ENCODE measurements at places on chromosomes 12 and 14.

DNA sequence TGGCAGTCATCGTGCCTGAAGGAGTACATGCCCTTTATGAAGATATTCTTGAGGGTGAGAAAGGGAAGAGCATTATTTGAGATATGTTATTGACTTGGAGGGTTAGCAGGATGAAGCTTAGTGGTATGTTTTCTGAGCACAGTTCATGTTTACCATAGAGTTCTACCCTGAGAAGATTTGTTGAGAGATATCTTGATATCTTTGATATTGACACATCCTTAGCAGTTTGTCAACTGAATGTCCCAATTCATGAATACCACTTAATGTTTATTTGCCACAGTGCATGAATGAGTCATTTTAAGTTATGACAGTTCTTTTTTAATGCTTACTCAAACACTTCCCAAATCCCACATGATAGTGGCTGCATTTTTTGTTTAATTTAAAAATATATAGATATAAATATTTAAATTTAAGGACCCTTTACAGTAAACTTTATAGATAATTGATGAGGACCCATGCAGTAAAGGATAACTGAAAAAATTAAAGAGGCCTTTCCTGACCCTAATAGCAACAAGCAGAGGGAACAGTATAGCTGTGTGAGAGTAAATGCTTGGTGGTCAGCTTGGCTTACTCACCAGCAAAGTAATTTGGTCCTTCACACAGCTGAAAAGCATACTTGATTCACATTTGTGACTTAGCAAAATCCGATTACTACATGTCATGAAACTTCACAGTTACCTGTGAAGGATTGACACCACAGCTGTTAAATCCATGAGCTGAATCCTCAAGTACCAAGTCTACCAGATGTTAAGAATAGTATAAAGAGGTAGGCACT is 25.8 kb downstream of the SLC39A9 start:
- DNase-seq, result no peak

DNA sequence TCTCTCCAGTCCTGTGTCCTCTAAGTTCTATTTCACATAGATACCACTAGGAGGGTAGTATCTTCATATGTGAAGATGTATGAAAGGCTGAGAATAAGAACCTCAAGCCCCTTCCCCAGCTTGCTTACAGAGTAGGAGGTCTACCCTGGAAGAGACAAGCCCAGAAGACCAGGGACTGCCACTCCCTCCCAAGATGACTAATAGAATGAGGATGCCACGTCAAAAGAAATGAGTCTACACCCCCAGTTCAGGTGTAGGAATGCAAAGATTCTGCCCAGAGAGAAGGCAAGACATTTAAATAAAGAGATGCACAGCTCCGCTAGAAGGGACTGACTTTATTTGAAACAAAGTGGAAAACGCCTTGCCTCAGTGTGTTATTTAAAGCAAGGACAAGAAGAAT is 1006.0 kb upstream of the USP15 start:
- no peak for DNase-seq

- no peak for DNase-seq
Observed at GRCh38 chr14:75844486-75844885, 137.3 kb downstream of the TGFB3 start.

DNA sequence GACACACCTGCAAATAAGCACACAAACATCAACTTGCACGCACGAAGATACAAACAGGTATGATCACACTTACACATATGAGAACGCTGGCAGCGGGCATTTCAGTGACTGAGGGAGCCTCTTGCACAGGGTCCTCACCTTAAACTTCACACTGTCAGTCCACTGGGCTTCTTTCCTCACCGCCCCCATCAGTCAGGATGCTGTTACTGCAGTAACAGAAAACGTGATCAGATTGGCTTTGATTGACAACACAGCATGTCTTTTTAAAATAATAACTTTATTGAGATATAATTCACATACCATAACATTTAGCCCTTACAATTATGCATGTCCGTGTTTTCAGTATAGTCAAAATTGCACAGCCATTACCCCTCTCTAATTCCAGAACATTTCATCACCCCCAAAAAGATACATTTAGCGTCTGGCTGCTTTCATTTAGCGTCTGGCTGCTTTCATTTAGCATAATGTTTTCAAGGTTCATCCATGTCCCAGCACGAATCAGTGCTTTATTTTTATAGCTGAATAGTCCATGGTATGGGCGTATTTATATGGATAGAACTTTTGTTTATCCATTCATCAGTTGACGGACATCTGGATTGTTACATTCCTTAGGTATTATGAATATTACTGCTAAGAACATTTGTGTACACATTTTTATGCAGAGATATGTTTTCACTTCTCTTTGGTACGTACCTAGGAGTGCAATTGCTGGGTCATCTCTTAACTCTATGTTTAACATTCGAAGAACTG is 8.4 kb downstream of the CCDC197 start:
- no peak for DNase-seq

GRCh38 chr12:116366456-116366776 is 88.9 kb upstream of the MED13L start:
- peak; percentile 58 for DNase-seq

DNA sequence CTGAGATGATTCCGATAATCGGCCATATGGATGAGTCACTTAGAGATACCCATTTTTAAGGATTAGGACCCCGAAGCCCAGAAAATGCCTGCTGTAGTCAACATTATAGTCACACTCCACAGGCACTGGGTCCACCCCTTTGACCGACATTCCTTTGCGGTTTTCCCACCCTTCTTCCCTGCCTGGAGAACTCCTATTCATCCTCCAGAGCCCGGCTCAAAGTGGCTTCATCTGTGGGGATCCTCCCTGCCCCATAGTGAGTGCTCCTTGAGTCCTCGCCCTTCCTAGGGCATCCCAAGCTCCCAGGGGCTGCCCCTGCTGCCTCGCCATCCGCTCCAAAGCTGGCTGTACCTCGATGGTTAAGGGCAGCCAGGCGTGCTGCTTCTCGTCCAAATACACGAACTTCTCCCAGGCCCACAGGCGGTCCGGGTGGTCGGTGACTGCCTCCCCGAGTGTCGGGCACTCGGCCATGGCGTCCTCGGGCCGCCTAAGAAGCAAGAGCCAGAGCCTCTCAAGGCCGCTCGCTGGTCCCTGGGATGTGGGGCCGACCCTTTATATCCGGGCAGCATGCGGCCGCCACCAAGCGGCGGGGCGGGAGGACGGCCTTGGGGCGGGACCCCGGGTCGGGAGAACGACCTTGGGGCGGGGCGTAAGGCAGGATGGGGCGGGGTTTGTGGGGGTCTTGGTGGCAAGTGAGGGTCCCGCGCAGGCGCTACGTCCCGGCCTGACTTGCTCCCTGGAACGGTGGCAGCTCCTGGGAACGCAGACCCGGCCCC is at the start of gene TCL1A:
Gene TCL1A, minus strand, starts transcription at position 530 of the 776 bp plus-strand sequence. Its CDS starts 59 bp downstream, at position 471.
- no peak for DNase-seq

- no peak for DNase-seq
Observed at GRCh38 chr14:24848102-24848790, 201.7 kb downstream of the STXBP6 start.

GRCh38 chr12:70180130-70180529 is 63.1 kb upstream of the CNOT2 start:
- no peak for DNase-seq

DNA sequence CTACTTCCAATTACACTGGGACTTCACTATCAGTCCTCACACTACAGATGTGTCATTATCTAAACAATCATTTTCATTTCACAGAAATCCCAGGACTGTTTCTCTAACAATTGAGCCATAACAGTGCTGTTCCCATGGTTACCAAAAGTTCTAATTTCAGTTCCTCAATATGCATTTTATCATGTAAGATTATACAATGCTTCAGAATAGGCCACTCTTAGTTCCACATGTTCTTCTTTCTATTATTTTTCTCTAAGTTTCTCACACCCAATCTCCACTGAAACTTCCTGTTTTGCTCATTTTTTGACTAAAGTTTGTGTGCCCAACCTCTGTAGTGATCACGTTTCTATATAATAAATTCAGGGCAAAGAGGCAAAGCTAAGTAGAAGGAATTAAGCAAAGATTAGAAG is 185.8 kb downstream of the DUSP6 start:
- DNase-seq, result no peak

DNA sequence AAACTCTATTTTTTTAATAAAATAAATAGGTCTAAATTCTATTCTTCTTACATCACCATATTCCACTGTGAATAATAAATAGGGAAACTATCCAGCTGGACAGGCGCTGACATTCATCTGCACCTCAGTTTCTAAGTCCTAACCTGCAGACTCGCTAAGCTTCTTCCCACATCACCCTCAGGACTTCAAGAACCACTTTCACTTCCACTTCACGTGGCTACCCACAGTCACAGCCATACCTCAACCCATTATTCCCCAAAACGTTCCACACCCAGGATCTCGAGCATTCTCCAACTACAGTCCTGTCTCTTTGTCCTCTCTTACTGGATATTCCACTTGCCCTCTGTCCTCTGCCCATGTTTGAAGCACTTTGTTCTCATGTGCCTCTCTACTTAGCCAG is 71.1 kb downstream of the C2CD5 start:
- no peak for DNase-seq

DNA sequence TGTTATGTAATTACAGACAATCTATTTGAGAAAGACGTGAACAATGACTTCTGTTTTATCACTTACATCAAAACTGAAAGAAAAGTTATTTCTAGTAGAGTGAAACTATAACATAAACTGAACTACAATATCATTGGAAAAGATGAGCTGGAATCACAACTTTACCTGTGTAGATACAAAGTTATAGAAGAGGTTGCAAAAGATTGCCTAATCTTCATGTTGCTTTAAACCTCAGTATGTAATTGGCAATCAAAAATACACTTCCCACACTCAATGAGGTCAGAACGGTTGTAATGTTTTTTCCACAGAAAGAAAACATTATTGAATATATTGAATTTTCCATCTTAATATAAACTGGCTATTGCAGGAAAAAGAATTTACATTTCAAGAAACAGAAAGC is 37.7 kb upstream of the GXYLT1 start:
- no peak for DNase-seq

- no peak for DNase-seq
Observed at GRCh38 chr12:113049976-113050742, 6.4 kb upstream of the DTX1 start.

GRCh38 chr12:62006076-62006732 is 254.0 kb upstream of the USP15 start:
- no peak for DNase-seq

- no peak for DNase-seq
Observed at GRCh38 chr14:67517083-67517482, 16.0 kb upstream of the PLEKHH1 start.

GRCh38 chr12:42481368-42481767 is 108.2 kb downstream of the PRICKLE1 start:
- no peak for DNase-seq

- DNase-seq, result no peak
Observed at GRCh38 chr12:48030173-48030650, 25.9 kb upstream of the COL2A1 start.

GRCh38 chr12:121287267-121287954 is 9.1 kb downstream of the CAMKK2 start:
- DNase-seq, result no peak

- no peak for DNase-seq
Observed at GRCh38 chr12:106879612-106880011, 76.1 kb upstream of the TMEM263 start.

DNA sequence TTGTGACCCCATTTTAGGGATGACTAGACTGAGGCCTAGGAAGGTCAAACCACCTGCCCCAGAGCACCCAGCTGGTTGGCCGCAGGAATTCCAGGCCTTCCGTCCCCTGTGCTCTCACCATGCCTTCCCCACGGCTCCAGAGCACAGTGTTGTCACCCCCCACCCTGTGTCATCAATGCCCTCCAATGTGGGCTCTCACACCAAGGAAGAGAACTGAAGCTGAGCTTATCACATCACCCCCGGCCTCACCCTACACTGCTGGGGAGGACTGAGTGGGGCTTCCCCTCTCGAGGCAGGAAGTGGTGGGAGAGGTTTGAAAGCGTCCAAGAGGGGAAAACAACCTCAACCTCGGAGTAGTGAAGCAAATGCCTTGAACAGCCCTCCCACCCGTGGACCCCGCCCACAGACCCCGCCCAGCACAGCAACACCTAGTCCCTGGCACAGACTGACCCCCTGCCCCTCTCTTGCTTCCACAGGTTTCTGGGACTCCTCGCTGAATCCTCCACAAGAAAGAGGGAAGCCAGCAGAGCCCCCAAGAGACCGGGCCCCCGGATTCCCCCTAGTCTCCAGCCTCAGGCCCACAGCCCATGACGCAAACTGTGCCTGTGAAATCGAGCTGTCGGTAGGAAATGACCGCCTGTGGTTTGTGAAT is 97.2 kb downstream of the LGMN start:
- no peak for DNase-seq

GRCh38 chr12:50618864-50619609 is 114.3 kb downstream of the DIP2B start:
- DNase-seq, result peak; percentile 40

DNA sequence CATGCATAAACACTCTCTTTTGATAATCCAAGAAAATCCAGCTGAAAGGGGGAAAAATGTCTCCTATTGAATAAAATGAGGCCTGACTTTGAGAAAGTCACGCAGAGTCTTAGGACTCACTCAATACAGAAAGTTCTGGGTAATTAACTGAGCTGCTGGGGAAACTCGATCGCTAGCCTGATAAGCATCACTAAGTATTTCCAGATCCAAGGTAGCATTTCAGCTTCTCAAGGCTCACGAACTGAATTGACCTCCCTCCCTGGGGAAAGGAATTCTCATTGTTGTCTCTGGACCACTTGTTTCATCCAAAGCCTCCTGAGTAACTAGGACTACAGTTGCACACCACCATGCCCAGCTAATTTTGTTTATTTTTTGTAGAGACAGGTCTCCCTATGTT is 13.8 kb upstream of the ANAPC5 start:
- no peak for DNase-seq

- no peak for DNase-seq
Observed at GRCh38 chr14:97178781-97179180, 381.6 kb downstream of the VRK1 start.

GRCh38 chr12:94263011-94263811 is 114.8 kb downstream of the PLXNC1 start:
- no peak for DNase-seq

DNA sequence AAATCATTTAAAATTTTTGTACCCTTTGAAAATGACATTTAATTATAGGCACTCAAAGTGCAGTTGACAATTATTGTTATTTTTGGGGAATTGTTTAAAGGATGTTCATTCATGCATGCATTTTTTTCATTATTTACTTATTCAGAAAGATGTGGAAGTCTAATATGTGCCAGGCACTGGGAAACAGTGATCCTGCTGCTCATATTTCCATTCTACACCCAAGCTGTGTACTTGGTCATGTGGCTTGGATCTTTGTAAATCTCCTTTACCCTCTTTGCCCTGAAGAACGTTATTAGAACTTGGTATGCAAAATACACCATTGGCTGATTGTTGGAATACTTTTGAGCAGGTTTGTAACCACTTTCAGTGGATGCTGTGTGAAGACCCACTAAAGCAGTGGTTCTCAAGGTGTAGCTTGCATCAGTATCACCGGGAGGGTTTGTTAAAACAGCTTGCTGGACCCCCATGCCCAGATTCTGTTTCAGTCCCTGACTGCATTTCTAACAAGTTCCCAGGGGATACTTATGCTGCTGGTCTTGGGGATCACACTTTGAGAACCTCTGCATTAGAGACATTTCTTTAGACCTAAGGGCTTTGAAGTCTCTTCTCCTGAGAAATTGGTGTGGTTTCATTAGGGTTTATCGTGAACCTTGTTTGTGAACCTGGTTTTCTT is 47.5 kb downstream of the PRKCH start:
- no peak for DNase-seq

- no peak for DNase-seq
Observed at GRCh38 chr14:32984241-32984930, 45.7 kb downstream of the NPAS3 start.

GRCh38 chr12:50508414-50508813 is 3.6 kb downstream of the DIP2B start:
- DNase-seq, result no peak

GRCh38 chr12:84807249-84807648 is 105.3 kb downstream of the SLC6A15 start:
- no peak for DNase-seq

- DNase-seq, result no peak
Observed at GRCh38 chr12:128458301-128458974, 191.5 kb downstream of the TMEM132C start.

Data from NCI-H774 (cell line).